Fibroblast of villous mesenchyme (primary cell): ENCODE measurements at places on chromosomes 2 and 18.

DNA sequence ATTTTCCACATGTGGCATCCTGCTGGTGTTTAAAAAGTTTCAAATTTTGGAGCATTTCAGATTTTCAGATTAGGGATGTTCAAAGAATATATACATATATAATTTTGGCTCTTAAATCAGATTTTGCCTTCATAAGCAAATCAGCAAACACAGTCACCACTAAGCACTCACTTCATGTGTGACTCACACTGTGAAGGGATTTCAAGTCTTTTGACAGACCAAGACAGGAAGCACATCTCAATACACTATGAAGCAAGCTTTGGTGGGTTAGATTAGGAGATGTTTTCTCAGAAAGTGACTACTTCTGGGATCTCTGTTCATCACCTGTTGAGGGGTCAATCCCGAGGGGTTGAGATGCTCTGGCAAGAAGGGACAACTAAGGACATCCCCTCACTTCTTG lies 227.8 kb upstream of the RBBP8 start:
- peak; percentile 68 for DNase-seq

- no peak for DNase-seq
Measured at GRCh38 chr2:184032983-184033382, 565.3 kb upstream of the ZNF804A start.

- no peak for DNase-seq
Measured at GRCh38 chr2:131425231-131425941, 50.5 kb upstream of the TUBA3D start.

DNA sequence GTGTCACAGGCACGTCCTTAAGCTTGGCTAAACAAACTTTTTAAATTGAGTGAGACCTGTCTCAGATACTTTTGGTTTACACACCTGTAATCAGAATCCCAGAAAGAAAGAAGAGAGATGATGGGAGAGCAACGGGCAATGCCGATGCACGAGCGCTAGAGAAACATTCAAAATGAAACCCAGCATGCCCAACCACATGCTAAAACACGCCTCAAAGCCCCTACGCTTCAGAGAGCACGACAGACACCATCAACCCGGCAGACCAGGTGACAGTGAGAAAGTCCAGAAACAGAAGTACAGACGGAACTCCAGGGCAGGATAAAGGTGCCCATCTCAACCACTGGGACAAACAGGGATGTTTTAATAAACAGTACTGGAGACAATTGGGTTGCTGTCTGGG lies 85.5 kb downstream of the HDAC4 start:
- no peak for DNase-seq

DNA sequence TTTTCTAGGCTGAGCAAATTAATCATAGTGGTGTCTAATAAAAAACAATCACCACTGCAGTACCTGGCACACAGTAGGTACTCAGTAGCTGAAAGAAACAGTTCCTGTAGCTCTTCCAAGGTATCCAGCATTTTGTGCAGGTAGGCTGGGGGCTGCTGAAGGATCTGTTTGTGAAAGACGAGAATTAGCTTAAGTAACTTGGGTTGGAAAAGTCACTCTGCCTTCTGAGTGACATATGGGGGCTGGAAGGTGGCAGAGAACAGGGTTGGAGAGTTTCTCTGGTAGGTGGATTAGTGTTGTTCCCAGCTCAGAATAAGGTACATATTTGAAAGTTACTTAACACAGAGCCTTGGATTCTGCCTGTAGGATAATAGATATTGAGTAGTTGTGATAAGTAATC lies 72.8 kb downstream of the FMNL2 start:
- DNase-seq = no peak

GRCh38 chr2:214088536-214088935 lies 322.3 kb upstream of the VWC2L start:
- DNase-seq = no peak

DNA sequence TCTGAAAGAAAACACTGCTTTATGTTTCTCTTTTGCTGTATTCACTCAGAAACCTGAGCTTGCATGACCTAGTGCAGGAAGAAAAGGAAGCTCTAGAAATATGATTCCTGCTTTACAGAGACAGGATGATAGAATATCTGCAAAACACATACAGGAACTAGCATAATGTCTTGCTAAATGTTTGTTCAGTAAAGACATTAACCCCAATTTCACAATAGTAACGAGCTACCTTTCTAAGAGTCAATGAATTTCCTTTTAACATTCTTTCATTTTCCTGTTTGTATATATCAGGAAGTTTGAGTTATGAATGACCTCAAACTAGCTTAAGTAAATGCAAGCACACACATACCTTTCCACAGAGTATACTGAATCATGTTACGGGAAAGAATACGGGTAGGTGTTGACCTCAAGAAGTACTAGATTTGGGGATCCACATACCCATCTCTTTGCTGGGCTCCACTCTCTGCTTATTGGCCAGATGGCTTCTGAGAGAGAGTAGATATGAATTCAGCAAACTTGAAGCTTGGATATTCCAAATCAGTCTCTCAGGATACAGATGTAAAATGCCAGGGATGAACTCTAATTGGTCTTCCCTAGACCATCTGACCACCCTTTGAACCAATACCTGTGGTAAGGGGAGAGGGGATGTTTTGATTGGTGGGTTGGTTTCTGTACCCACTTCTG lies 18.2 kb upstream of the ACSL3 start:
- peak; percentile 49 for DNase-seq

DNA sequence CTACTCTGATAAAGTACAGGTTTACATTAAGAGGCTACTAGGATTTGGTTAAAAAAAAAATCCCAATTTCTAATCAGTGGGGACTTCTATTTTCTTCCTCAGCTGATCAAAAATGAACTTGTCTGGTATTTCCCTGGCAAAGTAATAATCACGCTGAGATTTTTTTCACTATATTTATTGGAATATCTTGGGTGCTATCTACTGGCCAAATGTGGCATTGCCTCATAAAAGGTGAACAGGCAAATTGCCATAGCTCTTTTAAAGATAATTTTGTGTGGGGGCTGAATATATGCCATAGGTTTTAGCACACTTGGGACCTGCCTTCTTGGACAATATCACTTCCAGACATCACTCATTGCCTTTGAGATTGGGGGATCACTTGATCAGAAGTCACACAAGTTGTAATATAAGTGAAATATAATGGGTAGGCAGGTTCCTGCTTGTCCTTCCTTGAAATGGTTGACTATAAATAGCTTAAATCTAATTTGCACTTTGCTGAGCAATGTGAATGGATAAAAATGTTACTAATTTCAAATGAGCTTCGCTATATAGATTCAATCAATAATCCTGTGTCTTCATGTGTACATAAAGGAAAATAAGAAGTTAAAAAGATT lies 7.0 kb upstream of the NXPH2 start:
- peak; percentile 33 for DNase-seq

DNA sequence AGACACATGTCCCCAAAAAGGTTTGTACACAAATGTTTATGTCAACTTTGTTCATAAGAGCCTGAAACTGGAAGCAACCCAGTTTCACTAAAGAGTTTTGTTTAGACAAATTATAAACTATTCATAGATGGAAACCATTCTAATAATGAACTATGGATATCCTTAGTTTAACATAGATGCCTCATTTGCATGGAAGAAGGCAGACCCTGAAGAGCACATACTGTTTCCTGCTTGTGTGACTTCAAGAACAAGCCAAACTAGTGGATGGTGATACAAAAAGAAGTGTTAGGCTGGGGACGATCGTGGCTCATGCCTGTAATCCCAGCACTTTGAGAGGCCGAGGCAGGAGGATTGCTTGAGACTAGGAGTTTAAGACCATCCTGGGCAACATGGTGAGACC lies 48.1 kb downstream of the ACOXL start:
- no peak for DNase-seq

DNA sequence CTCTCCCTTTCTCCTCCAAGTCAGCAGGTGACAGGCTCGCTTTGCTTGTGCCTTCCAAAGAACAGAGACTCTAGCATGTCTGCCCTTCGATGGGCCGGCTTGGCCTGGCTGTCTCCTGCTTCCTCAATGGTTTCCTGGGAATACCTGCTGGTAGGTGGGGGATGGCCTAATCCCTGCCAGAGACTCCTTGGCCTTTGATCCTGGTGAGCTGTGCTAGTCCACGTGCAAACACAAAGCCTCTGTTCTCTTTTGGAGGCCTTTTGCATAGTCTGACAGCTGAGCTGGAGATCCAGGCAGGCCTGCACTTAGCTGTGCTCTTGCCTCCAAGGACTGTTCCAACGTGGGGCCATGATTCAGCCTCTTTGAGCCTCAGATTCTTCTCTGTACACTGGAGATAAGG lies 67.6 kb downstream of the ARL4C start:
- DNase-seq = no peak

DNA sequence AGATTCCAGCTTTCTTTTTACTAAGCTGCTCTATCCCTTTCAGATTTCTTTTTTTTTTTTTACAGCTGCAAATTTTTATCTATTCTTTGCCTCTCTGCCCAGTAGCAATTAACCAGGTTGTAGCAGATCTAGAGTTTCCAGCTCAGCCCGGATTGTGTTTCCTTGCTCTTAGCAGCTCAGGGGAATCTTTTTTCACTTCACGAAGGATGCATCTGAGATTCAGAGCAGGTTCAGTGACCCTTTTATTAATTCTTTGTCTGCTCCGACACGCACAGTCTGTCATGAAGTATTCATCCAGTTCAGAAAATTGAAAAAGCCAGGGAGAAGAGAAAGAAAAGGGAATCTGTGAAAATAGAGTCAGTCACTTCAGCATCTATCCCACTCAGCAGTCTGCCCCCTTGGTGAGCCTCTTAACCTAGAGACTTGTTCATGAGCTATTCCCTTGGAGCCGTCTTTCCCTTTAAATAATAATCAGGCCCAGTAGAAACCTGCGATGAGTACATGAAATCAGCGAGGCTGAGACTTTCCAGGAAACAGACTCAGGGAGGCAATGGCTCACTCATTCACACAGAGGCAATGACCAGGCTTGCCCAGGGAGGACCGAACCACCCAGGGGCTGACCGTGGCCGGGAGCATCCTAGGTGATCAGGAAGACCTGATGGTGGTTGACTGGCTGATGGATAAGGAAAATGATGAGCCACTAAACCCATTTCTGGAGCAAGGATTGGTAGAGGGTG lies 103.4 kb upstream of the ITGA6 start:
- DNase-seq = no peak

- DNase-seq = no peak
Measured at GRCh38 chr18:73945130-73945792, 202.4 kb downstream of the FBXO15 start.

- DNase-seq = no peak
Measured at GRCh38 chr2:134583997-134584520, 134.7 kb downstream of the TMEM163 start.

GRCh38 chr2:150119819-150120218 lies 367.6 kb downstream of the RND3 start:
- DNase-seq = no peak

- DNase-seq = no peak
Measured at GRCh38 chr18:45553723-45554388, 61.4 kb upstream of the SLC14A2 start.

DNA sequence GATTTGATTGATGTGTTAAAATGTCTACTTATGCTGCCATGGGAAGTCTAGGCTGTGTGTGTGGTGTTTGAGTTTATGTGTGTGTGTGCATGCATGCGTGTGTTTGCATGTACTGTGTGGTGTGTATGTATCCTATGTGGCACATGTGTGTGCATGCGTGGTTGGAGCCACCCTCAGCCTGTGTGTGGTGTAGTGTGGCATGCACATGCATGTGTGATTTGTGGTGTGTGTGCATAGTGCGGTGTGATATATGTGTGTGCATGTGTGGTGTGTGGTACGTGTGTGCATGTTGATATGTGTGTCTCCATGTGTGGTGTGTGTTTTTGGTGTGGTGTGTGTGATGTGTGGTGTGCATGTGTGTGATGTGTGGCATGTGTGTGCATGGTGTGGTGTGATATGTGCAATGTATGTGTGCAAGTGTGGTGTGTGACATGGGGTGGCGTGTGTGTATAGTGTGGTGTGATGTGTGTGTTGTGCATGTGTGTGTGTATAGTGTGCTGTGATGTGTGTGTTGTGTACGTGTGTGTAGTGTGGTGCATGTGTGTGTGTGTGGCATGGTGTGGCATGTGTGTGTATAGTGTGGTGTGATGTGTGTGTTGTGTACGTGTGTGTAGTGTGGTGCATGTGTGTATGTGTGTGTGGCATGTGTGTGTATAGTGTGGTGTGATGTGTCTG lies 66.6 kb upstream of the HDAC4 start:
- DNase-seq = no peak

DNA sequence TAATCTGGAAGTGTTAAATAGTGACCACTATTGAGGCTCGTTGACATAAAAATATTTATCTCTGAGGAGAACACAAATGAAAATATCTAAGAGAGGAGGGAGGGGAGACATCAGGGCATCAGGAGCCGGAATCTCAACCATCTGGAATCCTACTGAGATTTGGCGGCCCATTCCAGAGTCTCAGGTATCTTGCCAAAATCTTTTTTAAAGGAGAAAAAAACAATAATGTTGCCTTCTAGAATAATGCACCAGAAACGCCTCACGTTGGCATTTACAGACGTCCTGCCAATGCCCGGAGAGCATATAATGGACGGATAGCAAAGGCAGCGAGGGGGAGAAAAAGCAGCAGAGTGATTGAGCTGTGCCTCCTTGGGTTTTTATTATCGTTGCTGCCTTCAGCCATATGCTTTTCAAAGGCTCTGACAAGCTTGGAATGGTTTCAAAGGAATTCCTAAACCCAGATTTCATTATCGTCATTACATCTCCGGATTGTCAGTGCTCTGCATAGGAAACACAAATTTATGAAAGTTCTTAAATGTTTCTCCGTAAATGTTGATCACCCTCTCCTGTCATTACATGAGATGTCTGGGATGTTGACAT lies 30.9 kb upstream of the EGR4 start:
- no peak for DNase-seq

DNA sequence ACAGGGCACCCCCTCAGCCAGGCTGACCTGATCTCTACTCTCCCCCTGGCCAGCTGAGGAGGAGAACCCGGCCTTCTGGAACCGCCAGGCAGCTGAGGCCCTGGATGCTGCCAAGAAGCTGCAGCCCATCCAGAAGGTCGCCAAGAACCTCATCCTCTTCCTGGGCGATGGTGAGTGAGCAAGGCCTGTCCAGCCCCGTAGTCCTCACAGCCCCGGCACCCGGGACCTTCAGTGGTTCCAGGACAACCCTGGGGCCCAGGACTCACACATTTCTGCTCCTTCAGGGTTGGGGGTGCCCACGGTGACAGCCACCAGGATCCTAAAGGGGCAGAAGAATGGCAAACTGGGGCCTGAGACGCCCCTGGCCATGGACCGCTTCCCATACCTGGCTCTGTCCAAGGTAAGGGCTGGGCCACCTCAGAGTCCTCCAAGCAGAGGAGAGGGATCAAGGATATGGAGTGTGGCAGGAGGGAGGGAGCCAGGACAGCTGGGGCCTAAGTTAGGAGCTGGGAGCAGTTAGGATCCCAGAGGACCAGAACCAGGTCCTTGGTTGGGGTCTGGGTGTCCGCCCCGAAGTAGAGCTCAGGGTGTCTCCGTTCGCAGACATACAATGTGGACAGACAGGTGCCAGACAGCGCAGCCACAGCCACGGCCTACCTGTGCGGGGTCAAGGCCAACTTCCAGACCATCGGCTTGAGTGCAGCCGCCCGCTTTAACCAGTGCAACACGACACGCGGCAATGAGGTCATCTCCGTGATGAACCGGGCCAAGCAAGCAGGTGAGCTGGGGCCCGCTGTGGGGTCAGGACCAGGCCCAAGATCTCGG lies 555 bp downstream of the ALPI start:
- no peak for DNase-seq

GRCh38 chr2:190794790-190795189 lies 85.8 kb upstream of the GLS start:
- DNase-seq = no peak

GRCh38 chr2:76953733-76954347 lies 568.3 kb downstream of the LRRTM4 start:
- DNase-seq = peak; percentile 27

- no peak for DNase-seq
Measured at GRCh38 chr2:72494392-72494791, 331.4 kb downstream of the EXOC6B start.
